SJSA1 (cell line): ENCODE measurements at places on chromosomes 16 and 17. TPM values are rescaled to one million over a fixed set of nuclear protein-coding genes. Genes with fewer than 3 reads are reported as not detected.

The CBX8 gene
- 9.0 and 21.0 TPM in 2 replicates for total RNA-seq

The RDM1 gene
- 0.11 and 0.50 TPM in 2 replicates for total RNA-seq

The ALOX12 gene
- not detected in 2 replicates for total RNA-seq

The TBC1D3G gene
- total RNA-seq: not detected in 2 replicates

The WFIKKN2 gene
- not detected in 2 replicates for total RNA-seq

The MMP28 gene
- 2.9 and 8.3 TPM in 2 replicates for total RNA-seq

The SPATA22 gene
- not detected in 2 replicates for total RNA-seq

The CX3CL1 gene
- 0.18 and 0.38 TPM in 2 replicates for total RNA-seq

The NTN1 gene
- 22.7 and 22.8 TPM in 2 replicates for total RNA-seq

The ABCA10 gene
- total RNA-seq: 0.08 TPM in 1 of 2 replicates, not detected in the other

The CMTR2 gene
- total RNA-seq: 17.0 and 31.2 TPM in 2 replicates

The QRICH2 gene
- 2.0 and 4.7 TPM in 2 replicates for total RNA-seq

The MYO19 gene
- total RNA-seq: 56.0 and 57.9 TPM in 2 replicates

The NPIPB13 gene
- total RNA-seq: not detected in 2 replicates

The PPP1R27 gene
- not detected in 2 replicates for total RNA-seq
